ENCODE measurements at places on chromosomes 11 and 22.

DNA sequence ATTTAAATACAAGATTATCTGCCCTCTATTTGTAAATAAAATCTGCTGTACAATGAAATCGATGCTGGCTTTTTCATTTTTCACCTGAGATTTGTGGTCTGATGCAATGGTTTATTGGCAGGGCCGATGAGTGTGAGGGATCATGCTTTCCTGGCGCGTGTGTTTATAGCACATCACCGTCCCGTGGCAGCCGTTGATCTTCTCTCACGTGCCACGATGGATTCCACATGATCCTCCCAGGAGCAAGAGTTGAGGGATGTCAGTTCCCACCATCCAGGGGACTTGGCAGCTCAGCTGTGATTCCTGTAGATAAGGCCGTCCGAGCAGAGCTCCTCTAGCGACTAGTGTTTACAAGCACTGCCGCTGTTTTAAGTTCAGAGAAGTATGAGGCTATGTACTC lies 213.7 kb downstream of the TBC1D22A start:
- DNase-seq = no peak

DNA sequence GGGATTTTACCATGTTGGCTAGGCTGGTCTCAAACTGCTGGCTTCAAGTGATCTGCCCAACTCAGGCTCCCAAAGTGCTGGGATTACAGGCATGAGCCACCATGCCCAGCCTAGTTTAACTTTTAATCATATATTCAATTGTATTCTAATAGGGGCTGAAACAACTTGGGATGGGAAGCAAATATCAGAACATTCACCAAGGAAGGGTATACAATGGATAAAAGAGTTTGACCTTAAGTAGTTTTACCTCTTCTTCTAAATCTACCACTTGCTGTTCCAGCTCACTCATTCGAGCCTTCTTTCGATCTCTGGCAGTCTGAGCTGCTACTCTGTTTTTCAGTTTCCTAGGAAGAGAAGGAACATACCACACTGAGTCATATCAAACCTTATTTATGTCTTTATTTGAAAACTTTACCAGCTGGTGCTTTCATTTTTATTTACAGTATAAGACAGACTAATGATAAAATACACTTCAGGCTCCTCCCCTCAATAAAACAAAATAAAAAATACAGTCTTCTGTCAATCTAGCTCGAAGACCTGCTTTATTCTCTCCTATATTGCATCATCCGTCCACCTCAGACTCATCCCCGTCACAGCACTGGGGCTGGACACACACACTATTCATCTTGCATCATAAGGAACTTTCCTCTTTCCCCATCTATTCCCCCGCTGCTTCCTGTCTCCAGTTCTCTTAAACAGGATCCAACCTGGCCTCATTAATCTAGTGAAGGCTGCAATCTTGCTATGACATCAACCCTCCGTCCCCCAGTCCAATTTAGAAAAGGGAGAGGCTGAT lies 1.4 kb downstream of the XBP1 start:
- DNase-seq = peak; percentile 24

GRCh38 chr22:35892192-35892591 lies 136.4 kb downstream of the RBFOX2 start:
- DNase-seq = no peak

- DNase-seq = no peak
These were observed 47.2 kb downstream of the DBX1 start for GRCh38 chr11:20113149-20113438.

- DNase-seq = no peak
These were observed 44.7 kb downstream of the CCDC90B start for GRCh38 chr11:83241291-83241946.

DNA sequence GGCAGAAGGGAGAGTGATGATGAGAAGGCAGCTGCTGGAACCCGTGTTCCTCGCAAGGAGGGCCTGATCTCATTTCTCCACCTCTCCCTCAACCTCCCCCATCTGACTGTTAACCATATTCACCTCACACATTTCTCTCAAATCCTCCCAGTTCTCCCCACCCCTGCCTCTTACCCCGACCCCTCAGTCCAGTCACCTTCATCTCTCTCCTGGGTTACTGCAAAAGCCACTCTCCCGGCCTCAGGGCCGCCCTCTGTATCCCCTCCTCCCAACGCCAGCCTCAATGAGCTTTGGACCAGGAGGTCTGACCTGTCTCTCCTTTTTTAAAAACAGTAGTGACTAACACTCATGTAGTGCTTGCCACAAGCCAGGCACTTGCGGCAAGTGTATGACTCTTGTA lies 29.5 kb upstream of the LMO1 start:
- DNase-seq = no peak

DNA sequence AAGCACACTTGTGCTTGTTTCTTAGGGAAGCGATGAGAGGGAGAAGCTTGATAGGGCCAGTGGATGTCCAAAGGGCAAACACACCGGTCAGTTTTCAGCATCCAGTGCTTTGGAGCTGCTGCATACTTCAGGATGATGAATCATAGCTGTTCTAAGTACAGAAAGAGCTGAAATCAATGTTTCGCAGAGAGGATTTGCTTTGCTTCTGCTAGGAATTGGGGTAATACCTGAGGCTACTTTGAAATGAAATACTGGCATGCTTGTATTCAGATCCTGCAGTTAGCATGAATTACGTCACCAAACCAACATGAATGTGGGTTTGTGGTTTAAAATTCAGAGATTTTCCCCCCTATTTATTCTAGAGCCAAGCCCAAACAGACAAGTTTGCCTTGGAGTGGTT lies 41.7 kb upstream of the SC5D start:
- DNase-seq = no peak

DNA sequence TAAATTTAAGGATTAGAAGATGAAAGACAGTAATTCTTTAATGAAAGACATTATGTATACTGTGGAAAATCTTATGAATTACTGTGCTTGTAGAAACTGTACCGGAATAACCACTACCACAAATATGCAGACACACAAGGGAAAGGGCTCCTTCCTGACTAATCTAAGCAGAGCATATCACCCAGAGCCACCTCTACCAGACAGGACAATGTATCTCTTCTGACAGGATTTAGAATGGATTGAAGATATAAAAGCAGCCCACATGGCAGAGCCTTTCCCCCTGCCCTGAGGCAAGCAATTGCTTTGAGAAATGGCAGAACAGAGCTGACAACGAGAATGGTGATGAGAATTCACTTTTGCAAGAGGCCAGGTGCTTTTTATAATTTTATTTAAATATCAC lies 144.1 kb downstream of the NOX4 start:
- DNase-seq = no peak
